A549 treated with RU486 at 1 μM for 4 hours (cell line): ENCODE measurements at places on chromosomes 3 and 15. TPM values are rescaled to one million over a fixed set of nuclear protein-coding genes. Genes with fewer than 3 reads are reported as not detected.

CPNE9 gene
- 0.08 to 0.27 TPM (median 0.18 TPM) in 4 of 5 replicates, not detected in the other for total RNA-seq

CHDH gene
- total RNA-seq, result 1.8 to 3.4 TPM (median 2.4 TPM) in 5 replicates

NTRK3 gene
- 15.9 to 26.2 TPM (median 21.7 TPM) in 5 replicates for total RNA-seq

RAP2B gene
- total RNA-seq, result 6.1 to 8.7 TPM (median 8.4 TPM) in 5 replicates

ADGRG7 gene
- total RNA-seq, result not detected in 5 replicates

NR2F2 gene
- 21.3 to 28.1 TPM (median 26.6 TPM) in 5 replicates for total RNA-seq

ANKRD34C gene
- not detected in 5 replicates for total RNA-seq

FILIP1L gene
- 0.10 to 0.24 TPM (median 0.19 TPM) in 5 replicates for total RNA-seq

B3GALNT1 gene
- 0.15 to 0.23 TPM (median 0.21 TPM) in 3 of 5 replicates, not detected in the others for total RNA-seq
